GM19239 (cell line): ENCODE measurements at places on chromosomes 1 and 21.

GRCh38 chr1:89310976-89311375 is 38.3 kb upstream of the GBP5 start:
- DNase-seq: no peak

DNA sequence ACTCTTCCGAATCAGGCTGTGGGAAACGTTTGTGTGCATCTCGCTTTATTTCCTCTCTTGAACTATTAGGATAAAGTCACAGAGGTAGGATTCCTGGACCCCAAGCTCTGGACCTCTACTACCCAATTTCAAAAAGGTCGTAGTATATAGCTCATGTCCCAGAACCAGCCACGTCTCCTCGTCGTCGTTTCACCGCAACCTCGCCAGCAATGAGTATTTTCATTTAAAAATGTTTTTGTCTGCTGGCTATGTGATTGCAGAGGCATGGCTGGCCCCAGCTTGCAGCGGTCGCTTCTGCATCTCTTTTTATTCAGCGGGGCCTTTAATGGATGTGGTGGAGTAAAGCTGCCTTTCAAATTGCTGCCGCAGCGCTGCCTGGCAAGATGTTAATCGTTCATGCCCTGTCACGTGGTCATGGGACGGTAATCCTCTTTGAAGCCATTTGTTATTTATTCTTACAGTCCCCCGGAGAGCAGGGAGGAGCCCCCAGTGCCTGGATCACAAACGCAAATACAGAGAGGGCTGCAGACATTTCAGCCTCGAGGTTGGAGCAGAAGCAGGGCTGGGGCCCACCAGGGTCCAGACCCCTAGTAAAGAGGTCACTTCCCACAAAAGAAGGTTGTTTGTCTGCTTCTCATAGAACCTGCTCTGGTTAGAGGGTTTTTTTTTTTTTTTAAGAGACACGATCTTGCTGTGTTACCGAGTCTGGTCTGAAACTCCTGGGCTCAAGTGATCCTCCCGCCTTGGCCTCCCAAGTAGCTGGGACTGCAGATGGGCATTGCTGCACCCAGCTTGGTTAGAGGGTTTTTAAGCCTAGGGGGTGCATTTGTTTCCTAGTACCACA is 11.6 kb upstream of the NPHP4 start:
- DNase-seq: no peak

- DNase-seq: no peak
These were observed 7.4 kb downstream of the CD48 start for GRCh38 chr1:160704250-160704649.

- DNase-seq: no peak
These were observed 7.6 kb downstream of the C1orf87 start for GRCh38 chr1:60066001-60066400.

DNA sequence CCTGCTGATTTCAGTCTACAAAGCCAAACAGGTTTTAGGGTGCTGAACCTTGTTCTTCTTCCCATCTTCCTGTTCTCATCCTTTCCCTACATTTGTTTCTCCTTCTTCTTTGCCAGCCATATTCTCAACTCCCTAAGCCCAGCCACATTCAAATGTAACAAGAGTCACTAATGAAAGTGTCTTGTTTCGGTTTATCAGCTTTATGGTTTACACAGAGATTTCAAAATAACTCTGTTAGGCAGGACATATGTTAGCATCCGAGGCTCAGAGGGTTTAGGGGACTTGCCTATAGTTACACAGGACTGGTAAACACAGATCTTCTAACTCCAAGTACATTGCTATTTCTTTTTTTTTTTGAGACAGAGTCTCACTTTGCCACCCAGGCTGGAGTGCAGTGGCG is 61.3 kb downstream of the NDUFS5 start:
- DNase-seq: no peak

DNA sequence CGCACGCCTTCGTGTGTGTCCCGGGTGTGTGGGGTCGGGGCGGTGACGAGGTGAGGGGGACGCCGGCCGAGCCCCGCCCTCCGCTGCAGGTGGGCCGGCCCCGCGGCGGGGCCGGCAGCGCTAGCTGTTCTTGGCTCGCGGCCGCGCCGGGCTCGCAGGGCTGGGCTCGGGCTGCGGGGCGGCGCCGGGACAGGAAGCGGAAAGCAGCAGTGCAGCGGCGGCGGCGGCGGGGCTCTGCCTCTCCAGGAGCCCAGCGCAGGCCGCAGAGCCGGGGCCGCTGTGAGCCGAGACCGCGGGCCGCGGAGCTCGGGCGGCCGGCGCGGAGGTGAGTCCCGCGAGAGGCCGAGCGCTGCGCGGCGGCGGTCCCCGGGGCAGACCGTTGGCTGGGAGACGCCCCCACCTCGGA is at the start of gene VANGL1:
TSS of gene VANGL1 (plus strand) at position 209 of the 406 bp plus-strand sequence. CDS start 9,444 bp downstream, outside the sequence.
- peak; percentile 65 for DNase-seq

DNA sequence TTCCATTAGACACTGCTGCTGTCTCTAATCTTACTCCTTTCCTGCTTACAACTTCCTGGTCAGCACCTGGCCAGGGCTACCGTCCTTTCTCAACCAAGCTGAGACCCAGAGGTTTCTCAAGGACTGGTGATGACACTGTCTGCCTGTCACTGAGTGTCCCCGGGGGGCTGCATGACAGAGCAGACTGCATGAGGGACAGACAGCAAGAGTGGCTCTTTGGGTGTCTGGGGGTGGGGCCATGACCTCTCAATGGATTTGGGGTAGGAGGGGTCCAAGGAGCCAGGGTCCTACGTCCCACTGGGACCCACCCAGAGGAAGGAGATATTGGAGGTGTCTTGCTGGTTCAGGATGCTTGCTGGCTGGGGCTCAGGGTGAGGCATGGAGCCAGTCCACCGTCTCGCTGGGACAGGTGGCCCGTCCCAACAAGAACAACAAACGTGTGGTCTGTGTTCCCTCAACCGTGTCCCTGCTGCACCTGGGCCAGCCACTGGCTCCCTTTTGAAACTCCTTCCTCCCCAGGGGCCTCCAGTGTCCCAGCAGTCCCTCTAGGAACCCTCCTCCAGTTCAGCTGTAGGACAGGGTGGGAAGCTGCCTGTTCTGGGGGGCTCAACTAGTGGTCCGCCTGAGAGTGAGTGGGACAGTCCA is 344.6 kb upstream of the AJAP1 start:
- peak; percentile 32 for DNase-seq

- no peak for DNase-seq
These were observed 290.3 kb downstream of the CHRM3 start for GRCh38 chr1:239676522-239677273.

DNA sequence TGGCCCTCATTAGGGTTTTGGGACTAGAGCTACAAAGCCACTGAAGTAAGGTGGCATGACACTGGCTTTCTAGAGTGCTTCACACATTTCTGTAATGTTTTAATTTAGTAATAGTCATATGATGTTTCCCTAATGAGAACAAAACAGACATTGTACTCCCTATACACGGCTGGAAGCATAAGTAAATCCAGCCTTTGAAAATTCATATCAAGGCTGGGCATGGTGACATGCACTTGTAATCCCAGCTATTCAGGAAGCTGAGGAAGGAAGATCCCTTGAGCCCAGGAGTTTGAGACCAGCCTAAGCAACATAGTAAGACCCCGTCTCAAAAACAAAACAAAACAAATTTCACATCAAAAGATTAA is 7.4 kb downstream of the USP48 start:
- DNase-seq: no peak

GRCh38 chr1:15616373-15617172 is 685 bp upstream of the DDI2 start:
- DNase-seq: no peak

- no peak for DNase-seq
These were observed 15.1 kb upstream of the CRB1 start for GRCh38 chr1:197252973-197253372.

- no peak for DNase-seq
These were observed 21.8 kb downstream of the USP25 start for GRCh38 chr21:15751546-15751945.

DNA sequence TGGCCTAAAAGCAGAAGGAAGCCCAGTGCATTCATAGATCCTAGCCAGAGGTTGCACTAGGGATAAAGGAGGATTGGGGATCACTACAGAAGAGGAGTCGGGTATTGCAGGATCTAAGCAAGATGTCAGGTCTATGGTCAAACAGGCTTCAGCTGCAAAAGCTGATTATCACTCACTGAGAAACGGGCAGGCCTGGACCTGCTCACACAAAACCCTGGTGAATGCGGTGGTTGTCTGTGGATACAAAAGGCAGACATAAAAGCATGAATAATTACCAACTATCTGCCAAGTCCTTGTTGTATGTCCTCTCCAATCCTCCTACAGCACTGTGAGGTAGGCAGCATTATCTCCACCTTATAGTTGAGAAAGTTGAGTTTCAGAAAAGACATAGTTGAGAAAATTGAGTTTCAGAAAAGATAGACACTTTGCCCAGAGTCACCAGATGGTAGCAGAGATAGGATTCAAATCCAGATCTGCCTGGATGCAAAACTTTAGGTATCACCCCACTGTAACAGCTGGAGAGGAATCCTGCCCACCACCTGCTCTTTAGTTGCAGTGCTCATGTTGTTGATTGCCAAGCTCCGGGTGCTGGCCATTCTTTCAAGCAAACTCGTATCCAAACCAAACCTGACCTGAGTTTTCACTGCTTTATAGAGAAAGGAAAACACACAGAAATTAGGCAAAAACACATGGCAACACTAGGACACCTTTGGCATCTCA is 49.6 kb upstream of the HOOK1 start:
- no peak for DNase-seq

DNA sequence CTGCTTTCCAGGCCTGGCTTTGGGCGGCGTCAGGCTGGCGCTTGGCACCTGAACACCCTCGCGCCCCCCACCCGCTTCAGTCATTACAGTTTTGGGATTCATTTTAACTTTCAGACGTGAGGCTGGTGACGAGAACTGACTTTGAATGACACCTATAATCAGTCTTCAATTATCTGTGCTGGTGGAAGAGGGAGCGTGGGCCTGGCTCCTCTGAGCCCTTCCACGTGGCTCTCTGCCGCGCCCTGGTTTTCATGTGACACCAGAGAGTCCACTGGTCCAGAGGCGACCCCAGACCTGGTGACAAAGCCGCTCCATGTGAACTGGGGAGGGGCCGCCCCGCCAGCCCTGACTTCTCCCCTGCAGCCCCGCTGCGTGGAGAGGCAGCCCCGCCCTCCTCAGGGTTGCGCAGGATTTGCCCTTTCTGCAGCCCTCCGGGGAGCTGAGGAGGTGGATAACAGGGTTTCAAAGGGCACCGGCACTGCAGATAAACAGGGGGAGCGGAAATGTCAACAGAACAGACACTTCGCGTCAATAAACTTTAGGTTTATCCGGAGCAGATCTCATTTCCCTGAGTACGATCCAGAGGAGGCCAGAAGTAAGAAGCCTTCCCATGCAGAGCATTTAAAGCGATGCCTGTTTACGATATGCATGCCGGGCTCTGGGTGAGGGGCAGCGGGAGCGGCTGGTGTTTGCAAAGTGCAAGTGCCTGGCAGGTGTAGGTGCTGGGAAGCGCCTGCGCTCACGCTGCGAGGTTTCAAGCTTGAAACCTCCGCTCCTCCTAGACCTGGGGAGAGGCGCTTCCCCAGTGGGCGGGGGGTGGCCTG is 56.4 kb downstream of the AJAP1 start:
- DNase-seq: no peak

GRCh38 chr1:31295874-31296485 is 608 bp downstream of the SNRNP40 start:
- DNase-seq: no peak

DNA sequence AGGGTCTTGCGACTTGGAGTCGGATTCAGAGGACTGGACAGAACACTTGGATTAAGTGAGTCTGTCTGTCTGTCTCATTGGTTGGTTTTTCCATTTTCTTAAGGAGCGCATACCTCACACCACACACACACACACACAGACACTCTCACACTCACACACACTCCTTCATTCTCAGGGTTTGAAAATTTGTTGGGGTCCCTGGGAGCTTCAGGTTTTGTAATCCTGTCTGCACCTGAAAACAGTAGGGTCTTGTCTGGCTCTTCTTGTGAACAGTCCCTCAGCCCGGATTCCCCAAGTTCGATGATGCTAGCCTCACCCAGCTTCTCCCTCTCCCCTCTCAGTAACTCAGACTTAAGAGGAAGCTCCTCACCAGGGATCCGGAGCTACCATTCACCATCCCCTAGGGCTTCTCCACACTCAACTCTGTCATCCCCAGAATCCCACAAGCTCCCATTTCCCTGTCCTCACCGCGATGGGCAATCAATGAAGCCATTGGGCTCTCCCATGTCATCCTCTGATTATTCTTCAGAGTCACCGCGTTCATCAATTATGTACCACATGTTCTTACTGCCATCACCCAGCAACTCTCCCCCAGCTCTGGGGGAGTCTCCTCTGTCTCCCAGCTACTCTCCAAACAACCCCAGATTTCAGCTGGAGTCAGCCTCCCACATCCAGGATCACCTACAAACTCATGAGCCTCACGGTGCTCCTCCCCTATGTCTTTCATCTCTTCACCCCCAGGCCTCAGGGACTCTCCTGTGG is 1530.9 kb upstream of the TPTE start:
- no peak for DNase-seq

- DNase-seq: no peak
These were observed 47.0 kb downstream of the KIF26B start for GRCh38 chr1:245201827-245202226.

- DNase-seq: no peak
These were observed 45.7 kb downstream of the PAX7 start for GRCh38 chr1:18676332-18676781.

DNA sequence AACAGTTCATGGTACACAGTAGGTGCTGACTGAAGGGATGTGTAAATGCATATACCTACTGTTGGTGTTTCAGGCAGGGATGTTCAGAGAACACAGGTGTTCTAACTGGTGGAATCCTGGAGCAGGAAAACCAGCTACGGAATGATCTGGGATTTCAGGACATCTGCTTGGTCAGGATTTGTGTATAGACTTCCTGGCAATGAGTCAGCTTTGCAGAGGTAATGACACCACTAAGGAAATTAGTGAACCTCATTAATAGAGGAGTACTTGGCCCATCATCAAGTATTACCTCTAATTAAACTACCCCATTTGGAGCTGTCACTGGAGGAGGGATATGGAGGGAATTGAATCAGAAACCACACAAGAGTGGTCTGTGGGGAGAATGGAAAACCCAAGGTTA is 7.3 kb downstream of the MRPL37 start:
- no peak for DNase-seq

GRCh38 chr1:75985827-75986226 is 53.6 kb upstream of the ASB17 start:
- peak; percentile 16 for DNase-seq

- DNase-seq: no peak
These were observed 129.0 kb upstream of the TMPRSS2 start for GRCh38 chr21:41636636-41637630.

DNA sequence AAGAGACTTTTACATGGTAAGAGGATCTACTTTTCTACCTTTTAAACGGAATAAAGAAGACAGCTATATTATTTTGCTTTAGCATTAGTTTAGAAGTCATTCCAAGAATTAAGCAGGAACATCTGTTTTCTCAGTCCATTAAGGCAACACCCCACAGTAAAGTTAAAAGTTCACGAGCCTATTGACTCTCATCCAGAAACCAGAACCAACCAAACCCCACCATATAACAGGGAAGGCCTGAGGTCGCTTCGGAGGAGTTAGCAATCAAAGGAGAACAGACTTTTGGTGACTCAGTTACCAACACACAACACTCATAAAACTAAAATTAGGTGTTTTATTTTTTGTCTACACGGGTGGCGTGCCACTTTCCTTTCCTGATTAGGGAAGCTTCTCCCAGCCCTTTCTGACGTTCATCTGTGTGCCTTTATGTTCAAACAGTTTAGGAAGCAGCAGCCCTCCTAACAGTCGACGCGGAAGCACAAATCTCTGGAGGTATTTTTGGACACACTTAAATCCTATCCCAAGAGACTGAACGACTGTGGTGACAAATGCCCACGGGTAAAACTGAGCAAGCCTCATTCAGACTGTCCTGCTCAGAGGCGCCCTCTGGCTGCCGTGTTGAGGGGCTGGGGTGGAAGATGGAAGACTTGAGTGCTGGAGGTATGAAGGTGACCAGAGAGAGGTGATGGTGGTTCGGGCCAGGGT is 8.6 kb upstream of the PLA2G2C start:
- peak; percentile 58 for DNase-seq

- DNase-seq: no peak
These were observed 35.7 kb downstream of the DUSP10 start for GRCh38 chr1:221706191-221706590.
